Placental pericyte (primary cell): ENCODE measurements at places on chromosomes 5 and 9. TPM values are rescaled to one million over a fixed set of nuclear protein-coding genes. Genes with fewer than 3 reads are reported as not detected.

HINT1 gene
- total RNA-seq = 85.1 and 106 TPM in 2 replicates

HEMGN gene
- total RNA-seq = not detected in 2 replicates

FNIP1 gene
- total RNA-seq = 66.1 and 72.4 TPM in 2 replicates

ST8SIA4 gene
- 3.0 and 15.3 TPM in 2 replicates for total RNA-seq

MSX2 gene
- total RNA-seq = 7.0 and 8.8 TPM in 2 replicates

F2RL1 gene
- 86.4 and 209 TPM in 2 replicates for total RNA-seq

VCAN gene
- 200 and 945 TPM in 2 replicates for total RNA-seq

ADRB2 gene
- total RNA-seq = 0.66 and 2.3 TPM in 2 replicates

RHOBTB3 gene
- total RNA-seq = 128 and 196 TPM in 2 replicates

TTC16 gene
- under 0.01 TPM in 1 of 2 replicates, not detected in the other for total RNA-seq

FOXD4L5 gene
- 0.14 TPM in 1 of 2 replicates, not detected in the other for total RNA-seq

SLC6A7 gene
- total RNA-seq = under 0.01 TPM in 1 of 2 replicates, not detected in the other

CDC23 gene
- 19.3 and 33.2 TPM in 2 replicates for total RNA-seq

ANKRD55 gene
- total RNA-seq = 0.44 and 0.72 TPM in 2 replicates

NFX1 gene
- 34.2 and 37.4 TPM in 2 replicates for total RNA-seq

MARCOL gene
- not detected in 2 replicates for total RNA-seq

LHX3 gene
- not detected in 2 replicates for total RNA-seq

CTXN3 gene
- not detected in 2 replicates for total RNA-seq

ZNF608 gene
- 5.5 and 11.5 TPM in 2 replicates for total RNA-seq

ADGRV1 gene
- total RNA-seq = 0.14 and 0.66 TPM in 2 replicates

STK32A gene
- 0.66 and 1.4 TPM in 2 replicates for total RNA-seq

REEP5 gene
- 41.4 and 56.0 TPM in 2 replicates for total RNA-seq

PCDHB6 gene
- total RNA-seq = under 0.01 and 0.14 TPM in 2 replicates

DNAJC18 gene
- total RNA-seq = 8.1 and 8.6 TPM in 2 replicates

DRD1 gene
- 0.44 and 0.72 TPM in 2 replicates for total RNA-seq

C5orf34 gene
- 0.88 and 12.0 TPM in 2 replicates for total RNA-seq

SKP1 gene
- 138 and 206 TPM in 2 replicates for total RNA-seq

WDR36 gene
- 51.2 and 93.3 TPM in 2 replicates for total RNA-seq

RUFY1 gene
- total RNA-seq = 36.7 and 41.1 TPM in 2 replicates

TMEM215 gene
- total RNA-seq = not detected in 2 replicates

FCN2 gene
- not detected in 2 replicates for total RNA-seq

SET gene
- total RNA-seq = 395 and 658 TPM in 2 replicates

THBS4 gene
- total RNA-seq = 0.14 and 0.22 TPM in 2 replicates

ZDHHC11 gene
- 2.4 and 2.9 TPM in 2 replicates for total RNA-seq

GCNT4 gene
- total RNA-seq = 1.1 and 1.3 TPM in 2 replicates
